ENCODE measurements at places on chromosomes 5 and 9.

- no peak for DNase-seq
Measured at GRCh38 chr5:59790376-59790775, 103.2 kb downstream of the PDE4D start.

DNA sequence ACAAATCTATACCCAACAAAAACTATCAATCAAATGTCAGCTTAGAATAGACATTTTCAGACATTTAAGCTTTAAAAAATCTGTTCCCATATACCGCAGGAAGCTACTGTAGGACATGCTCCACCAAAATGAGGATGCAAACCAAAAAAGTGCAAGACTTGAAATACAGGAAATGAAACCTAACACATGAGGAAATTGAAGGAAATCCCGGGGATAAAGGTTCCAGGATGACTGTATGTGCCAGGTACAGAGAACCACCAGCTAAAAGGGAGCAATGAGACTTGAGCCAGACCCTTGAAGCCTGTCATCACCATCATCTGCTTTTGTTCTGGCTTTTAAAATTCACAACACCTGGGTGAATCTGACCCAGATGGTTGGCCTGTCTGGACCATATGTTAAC lies 21.4 kb downstream of the DIAPH1 start:
- DNase-seq = no peak

- DNase-seq = no peak
Measured at GRCh38 chr5:174559141-174559540, 165.2 kb upstream of the MSX2 start.

DNA sequence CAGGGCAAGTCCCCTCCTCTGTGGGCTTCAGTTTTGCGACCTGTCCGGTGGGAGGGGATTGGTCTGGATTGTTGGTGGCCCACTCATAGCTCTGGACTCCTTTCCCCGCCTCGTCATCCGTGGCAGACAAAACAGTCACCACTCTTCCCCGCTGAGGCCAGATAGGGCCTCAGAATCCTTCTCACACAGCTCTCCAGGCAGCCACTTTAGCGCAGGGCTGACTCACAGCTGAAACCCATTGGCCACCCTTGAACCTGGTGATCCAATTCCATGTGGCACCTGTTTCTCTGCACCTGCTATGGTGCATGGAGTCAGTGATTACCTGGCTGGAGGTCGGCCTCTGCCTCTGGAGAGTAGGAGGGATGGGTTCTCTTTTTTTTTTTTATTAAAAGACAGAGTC lies 15.8 kb upstream of the CACFD1 start:
- DNase-seq = no peak

DNA sequence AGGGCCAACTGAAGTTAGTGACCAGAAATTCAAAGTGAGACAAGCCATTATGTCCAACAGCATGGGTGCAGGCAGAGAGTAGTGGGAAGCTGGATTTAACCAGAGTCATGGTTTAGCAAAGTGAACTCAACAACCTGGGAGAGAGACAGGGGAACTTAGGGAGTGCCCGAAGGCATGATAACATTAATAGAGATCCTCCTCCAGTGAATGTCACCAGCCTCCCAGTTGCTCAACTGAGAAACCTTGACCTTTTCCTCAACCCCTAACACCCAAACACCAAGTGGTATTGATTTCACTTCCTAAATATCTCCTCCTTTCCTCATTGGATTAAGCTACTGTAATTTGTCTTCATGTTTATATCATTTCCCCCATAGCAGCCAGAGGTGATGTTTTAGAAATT lies 42.6 kb downstream of the HMGCS1 start:
- DNase-seq = no peak

- DNase-seq = no peak
Measured at GRCh38 chr9:642014-642413, 199.5 kb upstream of the DMRT1 start.

GRCh38 chr5:3604501-3604900 lies 8.9 kb downstream of the IRX1 start:
- DNase-seq = no peak

GRCh38 chr9:123027517-123027916 lies 6.0 kb upstream of the GPR21 start:
- no peak for DNase-seq

DNA sequence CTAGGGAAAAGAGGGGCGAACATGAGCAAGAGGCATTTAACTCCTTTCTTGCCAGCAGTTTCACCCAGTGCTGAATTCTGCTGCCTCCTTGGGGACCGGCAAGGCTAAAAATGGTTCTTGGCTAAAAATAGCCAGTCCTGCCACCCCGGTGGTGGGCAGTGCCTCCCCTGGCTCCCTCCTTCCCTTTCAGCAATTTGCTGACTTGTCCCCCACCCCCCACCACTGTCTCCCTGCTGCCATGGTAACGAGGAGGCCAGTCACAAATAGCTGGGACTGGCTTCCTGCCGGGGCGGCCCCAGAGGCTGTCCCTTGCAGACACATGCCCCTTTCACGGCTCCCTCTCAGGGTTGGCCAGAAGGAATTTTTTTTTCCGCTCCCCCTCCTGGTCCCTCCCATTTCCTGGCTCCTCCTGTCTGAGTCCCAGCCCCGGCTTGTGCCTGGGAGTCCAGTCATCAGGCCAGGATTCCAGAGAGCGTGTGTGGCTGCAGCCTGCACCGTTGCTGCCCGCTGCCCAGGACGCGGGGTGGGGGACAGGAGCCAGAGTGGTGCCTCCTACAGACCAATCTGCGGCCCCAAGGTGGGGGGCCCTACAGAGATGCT lies 130.3 kb downstream of the RGS3 start:
- DNase-seq = peak; percentile 85

- no peak for DNase-seq
Measured at GRCh38 chr5:167840527-167841130, 450.8 kb upstream of the WWC1 start.

DNA sequence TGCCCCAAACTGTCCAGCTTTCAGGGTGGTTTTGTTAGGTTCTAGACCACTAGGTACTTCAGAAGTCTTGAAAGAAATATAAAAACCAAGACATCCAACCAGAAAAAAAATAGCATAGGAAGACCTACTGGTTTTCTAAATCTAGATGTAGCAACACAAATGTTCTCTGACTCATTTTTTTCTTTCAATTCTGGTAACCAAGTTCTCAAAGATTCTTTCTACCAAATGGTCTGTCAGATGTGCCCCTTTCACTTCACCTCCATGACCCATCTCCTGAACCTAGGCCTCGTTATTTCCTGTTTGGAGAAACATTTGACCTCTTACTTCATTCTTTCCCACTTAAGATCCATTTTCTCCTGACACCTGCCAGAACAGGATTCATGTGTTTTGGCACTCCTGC lies 355.3 kb downstream of the KIAA0825 start:
- DNase-seq = no peak

- DNase-seq = no peak
Measured at GRCh38 chr5:174654442-174654841, 69.9 kb upstream of the MSX2 start.

DNA sequence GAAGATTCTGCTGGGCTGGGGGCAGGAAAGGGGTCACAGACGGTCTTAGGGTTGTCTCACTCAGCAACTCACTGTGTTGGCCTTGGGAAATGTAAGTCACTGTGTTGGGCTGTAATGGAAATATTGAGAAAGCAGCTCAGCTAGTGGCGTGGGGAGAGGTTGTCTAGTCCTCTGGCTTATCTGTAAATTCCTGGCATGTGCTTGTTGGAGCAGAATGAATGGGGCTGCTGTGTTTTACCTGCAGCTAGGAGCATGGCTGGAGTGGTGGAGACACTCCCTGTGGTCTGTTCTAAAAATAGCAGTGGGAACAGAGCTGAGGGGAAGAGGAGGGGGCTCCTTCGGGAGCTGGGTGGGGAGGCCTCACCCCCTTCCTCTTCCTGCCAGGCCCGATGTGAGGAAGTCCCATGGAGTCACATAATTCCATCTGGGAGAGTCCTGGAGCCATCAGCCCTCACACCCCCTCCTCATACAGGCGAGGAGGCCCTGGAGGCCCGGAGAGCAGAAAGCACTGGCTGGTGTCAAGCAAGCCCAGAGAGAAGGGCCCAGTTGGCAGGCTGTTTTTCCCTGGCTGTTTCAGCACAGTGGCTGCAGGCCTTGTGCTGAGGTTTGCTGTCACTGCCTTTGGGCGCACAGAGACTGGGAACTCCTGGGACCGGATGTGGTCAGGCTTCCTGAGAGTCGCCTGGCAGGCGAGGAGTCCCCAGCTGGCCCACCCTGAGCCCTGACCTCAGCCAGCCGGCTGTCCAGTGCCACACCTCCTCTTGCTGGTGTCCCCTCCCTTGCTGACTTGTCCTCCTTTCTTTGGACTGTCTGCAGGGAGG lies 84.9 kb downstream of the RGS3 start:
- DNase-seq = peak; percentile 93

DNA sequence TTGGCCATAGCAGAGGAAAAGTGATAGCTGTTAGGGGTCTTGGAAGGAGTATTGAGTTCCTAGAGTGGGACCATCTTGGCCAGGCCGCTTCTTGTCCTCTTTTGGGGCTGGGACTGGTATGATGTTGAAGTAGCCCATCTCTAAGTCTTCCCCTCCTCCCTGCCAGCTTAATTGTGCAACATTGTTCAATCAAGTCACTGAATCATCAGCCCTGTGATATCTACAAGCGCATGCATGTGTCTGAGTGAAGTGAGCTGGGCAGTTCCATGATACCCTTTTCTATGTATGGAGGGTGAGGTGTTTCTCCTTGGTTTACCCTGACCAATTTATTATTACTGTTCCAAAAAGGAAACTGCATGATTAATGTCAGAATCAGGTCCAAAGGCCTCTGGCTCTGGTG lies 112.2 kb downstream of the C9orf152 start:
- no peak for DNase-seq

GRCh38 chr5:107512029-107512428 lies 158.7 kb downstream of the EFNA5 start:
- DNase-seq = no peak

GRCh38 chr5:180718810-180719453 lies 20.9 kb downstream of the OR2Y1 start:
- DNase-seq = peak; percentile 25

GRCh38 chr5:173913686-173914321 lies 25.7 kb downstream of the CPEB4 start:
- no peak for DNase-seq

GRCh38 chr9:131545003-131545785 lies at the start of gene PRRT1B:
Gene PRRT1B, plus strand, starts transcription at chr9:131545523. Its CDS starts 93 bp downstream, at chr9:131545616.
- peak; percentile 86 for DNase-seq
